GM10248 (cell line): ENCODE measurements at places on chromosomes 2 and 18.

DNA sequence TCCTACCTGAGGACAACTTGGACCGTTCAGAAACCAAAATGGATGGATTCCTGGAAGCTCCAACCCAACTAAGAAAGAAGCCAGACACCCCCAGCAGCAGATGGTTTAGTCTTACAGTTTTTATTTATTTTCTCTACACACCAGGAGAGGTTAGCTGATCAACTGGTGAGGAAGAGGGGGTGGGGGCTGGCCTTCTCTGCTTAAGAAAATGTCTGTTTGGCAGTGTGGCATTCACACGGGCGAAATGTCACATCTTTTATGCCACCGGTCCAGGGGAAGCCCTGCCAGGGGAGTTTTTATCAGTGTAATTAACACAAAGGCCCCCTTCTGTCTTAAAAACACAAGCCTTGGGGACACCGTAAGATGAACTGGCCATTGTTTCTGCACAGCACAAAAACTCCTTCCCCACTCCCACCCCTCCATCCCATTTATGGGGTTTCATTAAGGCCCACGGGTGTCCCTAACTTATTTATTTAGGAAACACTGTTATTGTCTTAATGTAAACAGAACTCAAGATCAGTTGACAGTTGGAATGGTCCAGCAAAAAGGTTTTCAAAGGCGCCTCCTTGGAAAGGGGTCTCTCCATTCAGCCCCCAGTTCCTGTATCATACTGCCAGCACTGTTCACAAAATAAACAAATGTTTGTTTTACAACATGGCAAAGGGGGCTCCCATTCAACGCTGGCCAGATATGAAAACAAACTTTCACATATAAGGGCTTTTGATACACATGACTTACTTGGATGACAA, 217.0 kb downstream of the C1D start:
- no peak for DNase-seq

GRCh38 chr2:149192427-149192826, 138.0 kb upstream of the LYPD6 start:
- no peak for DNase-seq

- no peak for DNase-seq
Measured at GRCh38 chr2:48578313-48578712, 39.3 kb upstream of the GTF2A1L start.

DNA sequence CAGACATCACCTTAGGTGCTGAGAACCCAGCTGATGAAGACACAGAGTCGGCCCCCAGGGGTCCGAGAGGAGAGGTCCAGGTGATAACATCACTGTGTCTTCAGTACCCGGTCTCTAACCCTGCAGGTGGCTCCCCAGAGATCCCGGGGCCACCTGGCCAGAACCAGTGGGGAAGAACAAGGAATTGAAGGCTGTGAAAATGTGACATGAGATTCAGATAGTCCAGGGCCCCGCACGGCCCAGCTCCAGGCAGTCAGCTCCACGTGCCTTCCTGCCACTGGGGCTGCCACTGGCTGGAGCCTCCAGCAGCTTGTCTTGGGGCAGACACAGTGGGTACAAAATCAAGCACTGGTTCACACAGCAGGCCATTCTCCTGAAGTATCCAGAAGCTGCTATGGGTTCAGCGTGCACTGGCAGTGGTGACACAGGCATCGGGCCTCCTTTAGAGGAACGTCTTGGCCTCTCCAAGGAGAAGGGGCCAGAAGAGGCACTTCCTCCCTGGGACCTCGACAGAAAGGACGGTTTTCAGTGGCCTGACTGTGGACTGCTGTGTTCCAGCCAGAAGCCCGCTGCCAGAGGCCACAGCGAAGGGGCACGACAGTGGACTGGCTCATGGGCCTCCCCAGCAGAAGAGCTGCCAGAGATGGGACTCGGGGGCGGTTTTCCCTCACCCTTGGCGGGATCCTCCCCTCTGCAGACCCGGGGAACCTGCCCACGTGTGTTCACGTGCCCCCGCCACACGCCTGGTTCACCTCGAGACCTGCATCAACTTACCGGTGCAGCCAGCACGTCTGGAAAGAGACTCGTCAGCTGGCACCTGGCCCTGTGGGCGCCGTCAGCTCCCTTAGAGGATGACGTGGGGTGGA, 150.4 kb downstream of the HDAC4 start:
- DNase-seq: no peak

DNA sequence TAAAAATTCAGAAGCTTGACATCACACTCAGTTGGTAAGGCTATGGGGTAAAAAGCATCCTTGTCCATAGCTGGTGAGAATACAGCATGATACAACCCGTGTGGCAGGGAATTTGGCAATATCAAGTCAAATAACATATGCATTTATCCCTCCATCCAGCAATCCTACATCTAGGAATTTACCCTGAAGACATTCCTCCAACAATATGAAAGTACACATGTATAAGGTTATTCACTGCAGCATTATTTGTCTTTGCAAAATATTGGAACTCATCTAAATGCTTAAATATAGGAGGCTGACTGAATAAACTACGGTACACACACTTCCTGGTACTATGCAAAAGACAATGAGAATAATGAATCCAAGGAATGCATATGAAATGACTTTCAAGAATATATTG, 101.0 kb downstream of the MEP1B start:
- DNase-seq: no peak

DNA sequence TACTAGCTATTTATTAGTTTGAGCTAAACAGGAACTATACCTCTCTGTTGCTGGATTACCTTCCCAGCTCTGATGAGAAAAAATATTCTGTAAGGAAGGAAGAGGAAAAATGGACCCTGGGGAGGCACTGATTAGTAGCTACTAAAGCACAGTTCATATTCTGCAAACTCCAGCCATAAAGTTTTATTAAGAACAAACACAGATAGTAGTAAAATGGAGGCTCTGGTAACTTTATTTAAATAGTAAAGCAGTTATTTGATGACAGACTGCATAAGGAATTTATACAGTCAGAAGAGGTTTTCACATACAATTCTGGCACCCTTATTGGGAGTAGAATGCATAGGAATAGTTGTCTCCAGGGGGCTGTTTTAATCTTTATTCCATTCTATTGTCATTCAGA, 84.1 kb downstream of the XIRP2 start:
- no peak for DNase-seq

DNA sequence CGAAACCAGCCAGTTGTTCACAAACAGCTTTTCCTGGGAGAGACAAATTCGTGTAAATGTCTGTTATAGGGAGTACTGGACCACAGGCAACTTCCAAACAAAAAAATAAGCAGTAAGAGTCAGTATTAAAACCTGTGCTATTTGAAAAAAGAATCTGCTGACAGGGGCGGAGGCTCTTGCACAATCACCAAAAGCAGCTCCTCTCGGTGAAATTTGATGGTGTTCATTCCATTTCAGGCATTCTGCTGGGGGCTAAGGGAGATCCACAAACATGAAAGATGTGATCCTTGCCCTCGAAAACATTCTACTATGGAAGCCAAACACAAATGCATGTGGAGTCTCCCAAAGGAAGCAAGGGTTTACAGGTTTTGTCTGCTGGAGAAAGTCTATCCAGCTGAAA, 45.0 kb downstream of the TFCP2L1 start:
- no peak for DNase-seq

- no peak for DNase-seq
Measured at GRCh38 chr2:234812851-234813250, 139.0 kb upstream of the SH3BP4 start.

- DNase-seq: no peak
Measured at GRCh38 chr2:31967790-31968189, 43.0 kb downstream of the MEMO1 start.

GRCh38 chr2:127024769-127025358, 82.1 kb downstream of the BIN1 start:
- no peak for DNase-seq

DNA sequence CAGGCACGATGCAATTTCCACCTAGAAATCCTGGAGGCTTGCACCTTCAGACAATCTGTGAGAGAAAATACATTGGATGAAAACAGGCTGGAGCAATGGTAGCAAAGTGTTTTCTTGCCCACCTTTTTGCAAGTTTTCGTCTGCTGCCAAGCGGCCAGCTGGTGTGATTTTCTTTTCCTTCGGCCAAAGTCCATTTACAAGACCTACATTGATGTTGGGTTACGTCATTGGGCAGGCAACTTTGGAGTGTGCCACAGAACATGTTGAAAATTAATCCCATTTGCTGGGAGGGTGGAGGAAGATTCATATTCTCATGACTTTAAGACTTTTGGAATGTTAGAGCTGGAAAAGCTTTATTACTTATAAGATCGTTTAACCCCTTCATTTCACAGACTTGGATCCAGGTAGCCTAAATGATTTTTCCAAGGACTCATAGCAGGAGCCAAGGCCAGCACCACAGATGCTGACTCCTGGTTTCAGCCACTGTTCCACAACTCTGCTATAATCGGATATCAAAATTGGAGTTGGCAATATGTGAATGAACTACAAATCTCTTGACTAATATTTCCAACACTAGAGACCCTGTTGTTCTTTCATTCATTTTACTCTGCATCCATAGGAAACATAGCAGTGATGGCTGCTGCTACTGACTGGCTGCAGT, 352.1 kb downstream of the RND3 start:
- DNase-seq: no peak

DNA sequence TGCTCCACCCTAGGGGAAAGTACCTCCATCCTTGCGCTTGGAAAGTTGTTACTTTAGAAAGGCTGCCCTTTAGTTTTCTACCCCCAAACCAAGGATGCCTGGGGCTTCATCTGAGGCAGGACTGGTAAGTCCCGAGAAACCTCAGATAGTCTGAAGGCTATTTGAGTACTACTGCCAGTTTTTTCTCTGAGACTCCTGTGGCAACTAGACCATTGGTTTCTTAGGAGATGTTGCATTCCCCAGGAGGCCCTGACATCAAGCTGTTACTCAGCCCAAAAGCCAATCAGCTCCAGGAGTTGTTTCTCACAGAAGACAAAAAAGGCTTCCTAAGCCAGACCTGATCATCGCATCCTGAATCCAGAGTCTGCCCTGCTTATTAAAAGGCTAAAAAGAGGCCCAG, 67.2 kb downstream of the COLEC12 start:
- DNase-seq: no peak
